ENCODE measurements at places on chromosomes 3 and 15.

DNA sequence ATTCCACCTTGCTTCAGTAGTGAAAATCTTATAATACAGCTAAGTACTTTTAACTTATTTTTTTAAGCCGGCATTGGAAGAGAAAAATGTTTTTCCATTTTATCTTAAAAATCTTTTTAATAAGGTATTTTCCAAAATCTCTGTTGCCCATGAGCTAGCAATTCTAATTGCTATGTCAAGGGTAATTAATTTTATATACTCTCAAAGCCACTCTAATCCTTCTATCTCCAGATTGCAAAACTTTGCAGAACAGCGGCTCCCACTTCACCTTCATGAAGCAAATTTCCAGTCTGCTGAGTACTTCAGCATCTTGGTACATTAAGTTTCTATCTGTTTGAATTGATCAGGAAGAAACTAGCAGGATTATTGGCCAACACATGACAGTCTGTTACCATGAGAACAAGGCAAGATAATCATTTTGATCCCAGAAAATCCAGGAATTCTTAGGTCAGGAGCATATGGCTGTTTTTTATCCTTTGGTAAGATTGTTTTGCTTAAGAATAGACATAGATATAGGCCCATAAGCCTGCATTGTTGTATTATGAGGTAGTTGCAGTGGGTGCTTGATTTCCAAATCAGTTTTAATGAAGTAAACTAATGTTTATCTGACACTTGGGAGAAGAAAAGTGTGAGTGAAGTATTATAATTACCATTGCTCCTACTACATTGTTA, 6.0 kb downstream of the TIPARP start:
- DNase-seq = no peak

DNA sequence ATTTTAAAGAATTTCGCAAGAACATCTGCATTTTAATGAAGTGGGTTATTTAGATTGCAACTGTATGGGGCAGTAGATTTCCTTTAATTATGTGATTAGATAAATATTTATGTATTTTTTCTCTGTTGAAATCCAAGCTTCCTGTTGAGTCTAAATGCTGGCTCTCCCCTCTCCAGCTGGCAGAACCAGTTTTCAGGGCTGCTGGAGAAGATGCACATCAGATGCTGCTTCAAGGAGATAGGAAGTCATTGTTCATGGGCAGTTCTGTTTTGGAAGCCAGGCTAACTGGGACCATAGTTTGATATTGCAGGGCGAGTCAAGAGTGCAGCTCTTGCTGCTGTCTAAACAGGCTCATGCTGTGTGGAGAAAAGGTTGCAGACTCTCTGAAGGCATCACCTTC, 97.4 kb downstream of the SLC9A9 start:
- DNase-seq = no peak

DNA sequence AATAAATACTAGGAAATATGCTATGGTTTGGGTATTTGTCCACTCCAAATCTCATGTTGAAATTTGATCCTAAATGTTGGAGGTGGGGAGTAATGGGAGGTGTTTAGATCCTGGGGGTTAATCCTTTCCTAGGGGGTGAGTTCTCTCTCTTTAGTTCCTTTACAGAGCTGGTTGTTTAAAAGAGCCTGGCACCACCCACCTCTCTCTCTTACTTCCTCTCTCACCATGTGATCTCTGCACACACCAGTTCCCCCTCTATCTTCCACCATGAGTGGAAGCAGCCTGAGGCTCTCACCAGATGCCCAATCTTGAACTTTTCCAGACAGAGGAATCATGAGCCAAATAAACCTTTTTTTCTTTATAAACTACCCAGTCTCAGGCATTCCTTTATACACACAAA, 10.5 kb downstream of the SLC24A5 start:
- DNase-seq = no peak

DNA sequence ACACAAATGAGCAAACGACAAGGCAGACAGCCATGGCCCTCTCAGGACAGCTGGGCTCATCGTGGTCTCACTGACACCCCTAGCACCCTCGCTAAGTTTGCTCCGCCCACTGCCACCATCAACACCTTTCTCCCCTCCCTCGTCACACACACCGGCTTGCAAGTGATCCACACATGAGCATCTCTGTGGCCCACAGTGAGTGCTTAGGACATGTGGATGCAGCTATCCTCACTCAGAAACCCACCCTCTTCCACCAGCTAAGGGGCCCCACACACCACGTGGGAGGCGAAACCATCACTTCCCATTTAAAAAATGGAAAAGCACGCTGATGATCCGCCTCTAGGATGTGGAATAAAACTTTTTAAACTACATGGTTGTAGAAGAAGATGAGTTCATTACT, 105.6 kb downstream of the OCA2 start:
- DNase-seq = no peak

- DNase-seq = no peak
These were observed 168.4 kb downstream of the STAG1 start for GRCh38 chr3:136583823-136584222.

- no peak for DNase-seq
These were observed 108.8 kb upstream of the SAMMSON start for GRCh38 chr3:69890691-69891090.

GRCh38 chr3:40192628-40193027, 116.9 kb upstream of the EIF1B start:
- DNase-seq = no peak

- DNase-seq = no peak
These were observed 83.2 kb upstream of the ALDH1L1 start for GRCh38 chr3:126263539-126263938.

GRCh38 chr3:37397396-37397795, 223.0 kb upstream of the LRRFIP2 start:
- DNase-seq = no peak

GRCh38 chr3:155895379-155895900, 25.0 kb downstream of the GMPS start:
- DNase-seq = no peak

GRCh38 chr15:25655207-25655948, 207.7 kb downstream of the ATP10A start:
- no peak for DNase-seq

DNA sequence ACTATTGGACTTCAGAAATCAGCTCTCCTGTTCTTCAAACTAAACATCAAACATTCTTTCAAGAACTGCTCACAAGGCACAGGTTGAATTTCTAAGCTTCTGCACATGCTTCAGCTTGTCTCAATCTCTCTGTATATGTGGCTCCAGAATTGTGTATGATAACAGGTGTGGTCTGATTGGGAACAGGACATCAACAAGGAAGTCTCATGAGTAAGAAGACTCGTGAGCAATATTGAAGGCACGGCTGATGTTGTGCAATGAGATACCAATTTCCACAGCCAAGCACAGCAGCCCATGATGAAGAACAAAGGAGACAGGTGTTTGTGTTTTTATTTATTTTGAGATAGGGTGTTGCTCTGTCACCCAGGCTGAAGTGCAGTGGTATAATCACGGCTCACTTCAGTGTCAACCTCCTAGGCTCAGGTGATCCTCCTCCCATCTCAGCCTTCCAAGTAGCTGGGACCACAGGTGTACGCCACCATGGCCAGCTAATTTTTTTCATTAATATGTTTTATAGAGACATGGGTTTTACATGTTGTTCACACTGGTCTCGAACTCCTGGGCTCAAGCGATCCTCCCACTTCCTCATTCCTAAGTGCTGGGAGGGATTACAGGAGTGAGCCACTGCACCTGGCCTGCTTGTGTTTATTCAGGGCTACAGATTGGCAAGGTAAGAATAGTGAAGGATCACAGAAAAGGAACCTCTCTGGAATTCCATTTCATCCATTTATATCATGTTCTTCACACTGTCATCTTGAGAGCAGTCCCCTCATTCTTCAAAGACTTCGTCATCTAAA, 32.2 kb upstream of the ABHD17C start:
- DNase-seq = no peak

- DNase-seq = no peak
These were observed 95.5 kb downstream of the CHST2 start for GRCh38 chr3:143215059-143215458.

DNA sequence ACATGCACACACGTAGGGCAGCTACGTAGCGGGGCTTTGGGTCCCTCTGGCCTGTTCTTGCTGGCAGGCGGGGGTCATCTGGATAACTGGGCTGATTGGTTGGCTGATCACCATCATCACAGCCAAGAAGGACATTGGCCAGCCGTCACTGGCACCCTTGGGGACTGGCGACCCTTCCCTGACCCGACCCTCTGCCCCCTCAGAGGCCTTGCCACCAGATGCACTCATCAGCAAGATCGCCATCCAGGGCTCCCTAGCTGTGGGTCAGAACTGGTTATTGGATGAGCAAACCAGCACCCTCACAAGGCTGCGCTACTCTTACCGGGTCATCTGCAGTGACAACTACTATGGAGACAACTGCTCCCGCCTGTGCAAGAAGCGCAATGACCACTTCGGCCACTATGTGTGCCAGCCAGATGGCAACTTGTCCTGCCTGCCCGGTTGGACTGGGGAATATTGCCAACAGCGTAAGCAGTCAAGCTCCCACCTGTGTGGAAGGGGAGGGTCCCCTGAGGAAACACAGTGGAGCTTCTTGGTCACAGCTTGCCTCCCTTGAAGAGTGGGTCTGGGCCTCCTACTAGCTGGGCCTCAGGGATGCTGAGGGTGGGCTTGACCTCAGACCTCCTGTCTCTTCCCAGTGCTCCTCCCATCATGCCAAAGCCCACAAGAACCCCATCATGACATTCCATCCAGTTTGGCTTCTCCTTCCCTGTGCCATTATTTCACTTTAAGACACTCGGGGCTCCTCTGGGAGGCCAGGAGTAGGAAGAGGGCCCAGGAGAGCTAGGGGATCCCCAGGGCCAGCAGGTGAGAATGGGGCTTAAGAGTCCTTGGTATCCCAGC, 2.4 kb downstream of the DLL4 start:
- no peak for DNase-seq

GRCh38 chr15:63611177-63611576, 14.0 kb downstream of the FBXL22 start:
- DNase-seq = no peak

- no peak for DNase-seq
These were observed 52.7 kb upstream of the SPATA12 start for GRCh38 chr3:57007521-57008460.

- DNase-seq = no peak
These were observed 425.3 kb upstream of the TGFBR2 start for GRCh38 chr3:30181178-30181465.

DNA sequence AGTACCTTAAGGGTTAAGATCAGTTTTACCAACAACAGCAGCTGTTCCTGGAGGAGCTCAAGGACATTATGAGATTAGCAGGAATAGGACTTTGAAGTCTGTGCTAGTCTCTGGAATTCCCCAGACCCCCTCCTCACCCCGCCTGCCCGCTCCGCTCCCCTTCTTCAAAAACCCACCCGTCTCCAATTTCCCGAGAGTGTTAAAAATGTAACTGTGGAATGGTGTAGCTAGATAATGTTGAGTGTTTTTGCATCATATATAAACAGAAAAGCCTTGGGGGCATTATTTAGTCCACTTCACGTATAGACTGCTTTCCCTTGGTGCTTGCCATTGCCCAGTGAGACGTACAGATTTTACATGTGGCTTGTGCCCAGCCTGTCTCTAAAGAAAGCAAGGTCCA, 65.0 kb upstream of the SEMA6D start:
- no peak for DNase-seq

DNA sequence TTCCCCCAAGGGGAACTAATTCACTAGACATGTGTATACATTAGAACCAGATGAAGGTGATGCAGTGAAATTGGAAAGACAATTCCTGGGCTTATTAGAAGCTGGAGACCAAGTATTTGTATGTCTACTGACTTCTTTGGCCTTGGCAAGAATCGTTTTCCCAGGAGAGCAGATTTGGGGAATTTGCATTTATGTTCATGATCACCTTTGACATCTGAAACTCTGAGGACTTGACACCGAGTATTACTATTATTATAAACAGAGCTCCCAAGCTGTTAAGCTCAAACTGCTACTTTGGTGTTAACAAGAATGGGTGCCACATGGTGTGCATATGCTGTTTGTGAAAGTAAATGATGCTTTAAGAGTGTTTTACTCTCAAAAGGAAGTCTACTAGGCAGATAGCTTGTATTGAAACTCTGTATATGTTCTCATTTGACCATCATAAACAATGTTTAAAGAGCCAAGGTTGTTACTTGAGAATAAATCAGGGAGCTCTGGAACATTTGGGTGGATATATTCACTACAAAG, 519.8 kb upstream of the GOLIM4 start:
- no peak for DNase-seq
